ENCODE measurements at places on chromosomes 6 and 20. TPM values are rescaled to one million over a fixed set of nuclear protein-coding genes. Genes with fewer than 3 reads are reported as not detected.

- DNase-seq: no peak
Measured at GRCh38 chr20:62822239-62822787, 5.5 kb downstream of the COL9A3 start.

GRCh38 chr20:35284267-35284991 is at the start of gene EIF6:
Gene EIF6 (minus strand): TSS chr20:35284772. CDS start chr20:35284487, 285 bp downstream.
- peak; percentile 80 for DNase-seq

DNA sequence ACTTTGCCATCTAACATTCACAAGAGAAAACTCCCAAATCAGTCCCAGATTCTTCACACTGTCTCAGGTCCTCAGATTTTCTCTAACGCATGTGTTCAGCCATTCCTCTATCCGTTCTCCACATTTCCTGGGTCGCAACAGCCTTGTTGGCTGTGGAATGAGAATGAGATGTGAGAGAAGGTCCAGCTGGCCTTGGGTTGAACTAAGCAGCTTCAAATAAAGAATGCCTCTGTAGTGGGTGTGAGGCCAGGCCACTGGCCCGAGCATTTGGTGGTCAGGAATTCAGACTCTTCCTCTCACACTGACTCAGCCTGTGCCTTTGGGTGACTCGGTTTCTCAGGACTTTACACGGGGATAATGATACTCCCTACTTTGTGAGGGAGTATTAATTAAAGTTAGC is 73.8 kb upstream of the CCN6 start:
- peak; percentile 24 for DNase-seq

DNA sequence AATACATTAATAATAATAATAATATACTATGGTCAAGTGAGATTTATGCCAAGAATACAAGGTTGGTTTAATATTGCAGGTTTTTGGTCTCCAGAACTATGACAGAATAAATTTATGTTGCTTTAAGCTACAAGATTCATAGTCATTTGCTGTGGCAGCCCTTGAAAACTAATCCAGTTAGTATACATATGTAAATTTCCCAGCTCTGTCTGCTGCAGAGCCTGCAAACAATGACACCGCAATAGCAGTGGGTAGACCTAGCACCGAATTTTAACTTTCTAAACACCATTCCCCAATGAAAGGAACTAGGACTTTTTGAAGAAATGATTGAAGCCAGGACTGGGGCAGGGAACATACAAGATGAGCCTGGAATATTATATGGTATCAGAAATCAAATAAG is 647.7 kb upstream of the NRSN1 start:
- DNase-seq: no peak

- no peak for DNase-seq
Measured at GRCh38 chr6:44495036-44495901, 107.8 kb downstream of the CDC5L start.

DNA sequence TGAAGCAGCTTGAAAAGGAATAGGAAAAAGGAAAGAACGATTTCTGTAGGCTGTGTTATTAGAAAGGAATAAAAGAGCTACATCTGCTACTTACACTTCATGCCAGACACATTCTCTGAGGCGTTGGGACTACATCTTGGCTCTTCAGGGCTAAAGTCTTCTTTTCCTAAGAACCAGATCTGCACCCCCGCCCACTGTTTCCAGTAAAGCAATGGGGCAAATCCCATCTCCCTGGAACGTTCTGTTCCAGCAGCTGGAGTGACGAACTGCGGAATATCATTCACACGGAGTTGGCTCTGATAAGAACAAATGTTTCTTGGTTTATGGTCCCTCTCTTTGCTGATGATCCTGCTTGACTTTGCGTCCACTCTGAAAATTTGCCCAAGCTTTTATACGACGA is 26.9 kb downstream of the FAM50B start:
- DNase-seq: peak; percentile 61

DNA sequence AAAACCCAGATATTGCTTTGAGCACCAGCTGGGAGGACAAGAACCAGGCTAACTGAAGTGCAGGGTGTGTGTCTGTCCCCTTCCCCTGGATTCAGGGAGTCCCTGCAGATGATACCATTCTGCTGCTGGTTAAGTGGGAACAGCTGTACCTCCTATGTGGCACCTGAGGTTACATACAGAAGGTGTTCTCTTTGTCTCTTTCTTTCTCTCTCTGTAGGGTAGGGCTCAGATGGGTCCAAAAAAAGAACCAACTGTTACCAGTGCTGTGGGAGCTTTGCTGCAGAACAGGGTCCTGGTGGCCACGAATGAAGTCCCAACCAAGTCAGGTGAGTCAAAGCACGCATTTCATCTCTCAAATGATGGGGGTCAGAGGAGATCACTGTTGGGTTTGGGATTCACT is 38.6 kb downstream of the ZC2HC1B start:
- DNase-seq: no peak

GRCh38 chr6:129695373-129696027 is 14.5 kb downstream of the ARHGAP18 start:
- no peak for DNase-seq

DNA sequence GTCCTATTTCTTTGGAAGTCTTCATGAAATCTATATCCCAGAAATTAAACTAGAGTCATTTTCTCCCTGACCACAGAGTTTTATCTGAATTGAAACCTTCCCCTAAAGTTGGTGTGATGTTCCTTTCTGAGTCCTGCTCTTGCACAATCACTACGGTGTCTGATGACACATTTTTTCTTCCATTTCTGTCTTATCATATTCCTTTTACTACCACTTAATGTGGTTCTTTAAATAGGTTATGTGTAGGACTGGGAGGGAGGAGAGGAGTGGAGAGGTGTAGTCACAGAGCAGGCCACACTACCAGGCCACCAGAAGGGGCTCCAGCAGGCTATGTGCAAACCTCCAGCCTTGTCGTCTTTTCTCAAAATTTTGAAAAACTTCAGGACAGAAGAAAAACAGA is 39.7 kb upstream of the ATXN1 start:
- no peak for DNase-seq

GRCh38 chr6:27837625-27838057 is 74.6 kb downstream of the OR2B2 start:
- no peak for DNase-seq

DNA sequence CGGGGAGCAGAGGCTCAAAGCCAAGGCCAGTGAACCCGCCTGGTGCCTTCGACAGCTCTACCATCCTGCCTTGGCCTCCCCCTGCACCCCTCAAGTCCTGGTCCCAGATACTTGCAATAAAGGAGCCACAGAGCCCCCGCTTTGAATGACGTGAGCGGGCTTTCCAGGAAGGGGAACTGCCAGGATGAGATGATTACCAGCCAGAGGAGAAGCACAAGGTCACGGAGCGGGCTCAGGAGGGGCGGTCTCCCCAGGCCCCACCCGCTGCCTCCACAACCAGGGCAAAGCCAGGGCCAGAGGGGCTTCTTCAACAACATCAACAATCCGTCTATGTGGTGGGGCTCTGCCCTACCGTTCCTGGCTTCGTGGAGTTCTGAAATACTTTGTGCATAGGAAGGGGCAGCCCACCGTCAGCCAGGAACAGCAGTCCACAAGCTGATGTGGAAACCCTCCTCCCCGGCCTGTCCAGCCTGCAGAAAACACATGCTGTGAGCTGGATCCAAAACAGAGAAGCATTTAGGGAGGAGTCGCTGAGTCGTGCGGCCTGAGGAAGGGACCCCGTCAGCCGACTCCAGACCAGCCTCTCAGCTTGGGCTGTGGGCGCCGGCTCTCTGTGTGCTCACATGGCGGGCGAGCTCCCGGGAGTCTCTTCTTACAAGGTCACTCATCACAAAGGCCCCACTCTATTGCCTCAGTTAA is 392.5 kb downstream of the CDH4 start:
- DNase-seq: no peak

DNA sequence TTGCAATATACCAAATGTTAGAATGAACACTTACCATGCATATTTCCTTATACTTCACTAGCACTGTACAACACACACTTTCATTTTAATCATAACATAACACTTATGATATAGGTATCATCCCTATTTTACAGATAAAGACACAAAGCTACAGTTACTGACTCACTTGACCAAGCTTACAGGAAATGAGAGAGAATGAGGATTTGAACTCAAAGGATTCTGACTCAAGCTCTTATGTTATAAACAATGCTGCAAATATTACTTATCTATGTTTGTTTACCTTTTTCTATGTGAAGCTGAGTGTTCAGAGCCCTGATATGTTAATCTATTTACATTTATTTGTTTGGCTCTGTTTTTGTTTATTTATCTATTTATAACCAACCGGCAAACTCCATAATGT is 245.4 kb downstream of the PTPRK start:
- DNase-seq: no peak

GRCh38 chr20:21173485-21173884 is 47.6 kb downstream of the KIZ start:
- DNase-seq: no peak

- DNase-seq: no peak
Measured at GRCh38 chr6:166206510-166207283, 39.0 kb upstream of the TBXT start.

- no peak for DNase-seq
Measured at GRCh38 chr6:129662980-129663431, 47.0 kb downstream of the ARHGAP18 start.

DNA sequence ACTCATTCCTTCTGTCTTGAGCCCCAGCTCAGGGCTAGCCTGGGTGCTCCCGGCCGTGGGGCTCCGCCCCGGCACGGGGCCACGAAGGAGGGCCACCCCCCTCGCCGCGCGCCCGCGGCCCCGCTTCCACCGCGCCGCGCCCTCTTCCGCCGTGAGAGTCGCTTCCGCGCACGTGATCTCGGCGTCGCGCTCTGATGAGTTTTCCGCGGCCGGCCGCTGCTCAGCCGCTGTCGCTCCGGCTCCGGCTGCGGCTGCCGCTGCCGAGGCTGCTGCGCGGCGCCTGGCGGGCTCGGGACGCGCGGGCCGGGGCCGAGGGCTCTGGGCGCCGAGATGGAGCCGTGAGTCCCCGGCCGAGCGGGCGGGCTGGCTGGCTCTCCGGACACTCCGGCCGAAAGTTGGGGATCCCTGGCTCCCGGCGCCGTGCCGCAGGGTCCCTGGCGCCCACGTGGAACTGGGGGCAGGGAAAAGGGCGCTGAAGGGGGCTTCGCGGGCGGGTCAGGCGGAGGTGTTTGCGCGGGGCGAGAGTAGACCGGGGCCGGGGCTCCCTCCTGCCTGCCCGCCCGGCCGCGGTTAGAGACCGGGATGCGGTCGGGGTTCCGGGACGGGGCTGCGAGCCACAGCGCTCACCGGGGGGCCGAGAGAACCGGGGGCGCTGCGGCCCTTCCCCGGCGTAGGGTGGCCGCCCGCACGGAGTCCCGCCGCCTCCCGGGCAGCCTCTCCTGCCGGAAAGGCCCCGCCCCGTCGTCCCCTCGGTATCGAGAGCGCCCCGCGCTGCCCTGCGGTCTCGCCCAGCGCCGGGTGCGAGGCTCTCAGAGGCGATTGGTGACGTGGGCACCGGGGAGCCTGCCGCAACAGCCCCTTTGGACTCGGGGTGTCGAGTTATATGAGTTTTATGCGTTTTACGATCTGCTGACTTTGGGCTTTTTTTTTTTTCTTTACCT is at the start of gene TMEM181:
Gene TMEM181 (plus strand): TSS at position 197 of the 941 bp plus-strand sequence. CDS start 134 bp downstream, at position 331.
- peak; percentile 89 for DNase-seq

DNA sequence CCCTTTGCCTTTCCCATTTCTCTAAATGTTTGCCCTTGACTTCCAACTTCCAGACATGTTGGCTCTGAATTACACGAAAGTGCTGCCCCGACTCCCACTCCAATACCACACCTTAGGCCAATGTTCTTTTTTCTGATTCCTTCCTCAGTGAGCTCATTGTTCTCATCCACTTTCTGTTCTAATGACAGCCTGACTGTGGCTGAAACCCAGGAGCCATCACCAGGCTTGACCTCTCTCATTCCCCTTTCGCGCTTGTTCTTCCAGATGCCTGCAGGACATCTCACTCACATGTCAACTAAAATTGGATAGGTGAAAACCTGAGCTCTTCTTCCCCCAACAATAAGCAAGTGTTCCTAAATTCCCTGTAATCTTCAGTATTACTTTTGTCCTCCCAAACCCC is 40.4 kb downstream of the PTPRK start:
- no peak for DNase-seq

DNA sequence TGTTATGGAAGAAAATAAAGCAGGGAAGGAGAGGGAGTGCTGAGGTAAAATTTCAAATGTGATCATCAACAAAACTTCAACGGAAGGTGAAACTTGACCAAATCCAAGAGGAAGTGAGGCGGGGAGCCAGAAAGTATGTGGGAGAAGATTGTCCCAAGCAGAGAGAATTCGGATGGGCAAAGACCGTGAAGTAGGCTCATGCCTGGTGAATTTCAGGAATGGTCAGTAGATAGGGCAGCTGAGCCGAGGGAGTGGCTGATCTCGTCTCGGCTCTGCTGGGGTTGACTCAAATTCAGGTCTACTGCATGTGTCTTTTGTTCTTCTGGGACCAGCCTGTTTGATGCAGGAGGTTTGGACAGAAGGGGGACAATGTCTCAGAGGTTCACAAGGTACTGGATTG is 7.0 kb upstream of the CSNK2A1 start:
- no peak for DNase-seq

DNA sequence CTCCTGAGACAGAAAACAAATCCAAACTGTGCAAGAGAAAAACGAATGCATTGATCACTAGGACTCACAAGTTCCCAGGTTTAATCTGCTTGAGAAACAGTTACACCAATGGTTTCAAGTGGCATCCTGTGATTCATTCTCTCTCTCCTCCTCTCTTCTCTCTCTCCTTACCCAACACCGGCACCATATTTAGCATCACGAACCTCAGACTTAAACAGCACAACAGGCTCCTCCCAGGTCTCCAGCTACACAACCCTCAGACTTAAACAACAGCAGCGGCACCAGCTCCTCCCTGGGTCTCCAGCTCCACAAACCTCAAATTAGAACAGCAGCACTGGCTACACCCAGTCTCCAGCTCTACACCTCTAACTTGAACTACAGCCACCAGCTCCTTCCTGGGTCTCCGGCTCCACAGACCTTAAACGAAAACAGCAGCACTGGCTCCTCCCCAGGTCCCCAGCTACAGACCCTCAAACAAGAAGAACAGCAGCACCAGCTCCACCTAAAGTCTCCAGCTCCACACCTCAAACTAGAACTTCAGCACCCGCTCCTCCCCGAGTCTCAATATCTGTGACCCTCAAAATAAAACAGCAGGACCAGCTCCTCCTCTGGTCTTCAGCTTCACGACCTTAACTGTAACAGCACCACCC is 355.9 kb downstream of the PREX1 start:
- DNase-seq: no peak

GRCh38 chr6:159122453-159122852 is 46.7 kb upstream of the FNDC1 start:
- DNase-seq: no peak

CHRNA4 gene
- total RNA-seq: 0.38 TPM

HLA-DQB1 gene
- 2.0 TPM for total RNA-seq

NDUFAF4 gene
- total RNA-seq: 97.1 TPM

LPIN3 gene
- total RNA-seq: 19.9 TPM

C6orf15 gene
- not detected for total RNA-seq

C20orf204 gene
- total RNA-seq: 0.55 TPM

FILIP1 gene
- 173 TPM for total RNA-seq

THEMIS gene
- 0.22 TPM for total RNA-seq

TRIM10 gene
- not detected for total RNA-seq

CGA gene
- not detected for total RNA-seq

SLC13A3 gene
- 0.30 TPM for total RNA-seq

DEF6 gene
- total RNA-seq: 1.0 TPM

TNFRSF6B gene
- 0.27 TPM for total RNA-seq

LAMA2 gene
- 185 TPM for total RNA-seq

ADRM1 gene
- total RNA-seq: 70.5 TPM

All from left ventricle myocardium inferior (tissue), 1 donor.